ENCODE measurements at places on chromosomes 12 and 14.

- no peak for DNase-seq
Measured at GRCh38 chr12:53750812-53751335, 905 bp downstream of the CISTR start.

GRCh38 chr12:112111931-112112330, 3.3 kb upstream of the NAA25 start:
- DNase-seq = no peak

GRCh38 chr14:59585891-59586554, 9.4 kb upstream of the CCDC175 start:
- DNase-seq = no peak

GRCh38 chr14:55798406-55798805, 218.4 kb downstream of the KTN1 start:
- no peak for DNase-seq

- DNase-seq = no peak
Measured at GRCh38 chr14:96588410-96589257, 86.5 kb downstream of the PAPOLA start.

GRCh38 chr12:98533723-98534251, 18.4 kb downstream of the TMPO start:
- DNase-seq = no peak

DNA sequence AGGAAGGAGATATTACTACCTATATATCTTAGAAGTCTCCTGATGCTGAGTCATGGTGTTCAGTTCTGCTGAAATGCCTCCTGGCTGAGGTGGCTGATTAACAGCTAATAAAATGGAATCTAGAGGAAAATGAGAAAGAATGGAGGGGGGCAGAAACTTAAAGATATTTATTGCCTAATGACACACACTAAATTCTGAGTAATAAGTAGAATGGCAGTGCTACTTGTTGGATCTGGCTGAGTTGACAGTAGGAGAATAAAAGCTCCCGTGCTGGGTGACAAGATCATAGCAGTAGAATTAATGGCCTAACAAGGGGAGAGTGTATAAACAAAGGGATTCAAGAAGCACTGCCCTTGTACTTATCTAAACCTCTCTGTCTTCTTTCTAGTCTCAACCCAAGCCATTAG, 137.5 kb downstream of the CNTN1 start:
- DNase-seq = no peak

GRCh38 chr14:69316449-69317101, 56.6 kb downstream of the GALNT16 start:
- no peak for DNase-seq

DNA sequence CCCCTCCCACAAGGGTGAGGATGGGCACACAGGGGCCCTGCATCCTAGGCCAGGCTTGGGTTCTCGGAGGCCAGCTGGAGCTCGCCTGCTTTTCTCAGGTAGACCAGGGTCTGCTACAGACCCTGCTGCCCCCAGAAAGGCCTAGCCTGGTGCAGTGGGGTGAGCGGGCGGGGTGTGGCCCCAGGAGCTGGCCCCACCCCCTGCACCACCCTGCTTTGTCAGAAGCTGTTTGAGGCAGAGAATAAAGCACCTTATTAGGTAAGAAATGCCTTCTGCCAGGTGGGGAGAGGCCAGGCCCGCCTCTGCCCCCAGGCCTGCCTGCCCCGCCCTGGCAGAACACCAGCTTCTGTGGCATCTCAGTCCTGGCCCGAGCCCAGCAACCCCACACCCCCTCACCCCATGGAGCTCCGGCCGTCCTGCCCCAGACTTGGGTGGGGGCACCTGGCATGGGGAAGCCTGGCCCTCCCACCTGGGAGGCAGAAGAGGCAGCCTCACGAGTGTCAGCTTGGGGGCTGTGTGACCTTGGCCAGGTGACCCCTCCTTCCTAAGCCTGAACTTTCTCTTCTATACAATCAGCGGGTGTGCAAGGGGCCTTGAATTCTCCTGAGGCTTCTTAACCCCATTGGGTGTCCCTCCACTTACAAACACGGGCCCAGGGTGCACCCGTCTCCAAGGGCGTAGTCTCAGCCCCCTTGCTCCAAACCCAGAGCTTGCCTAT, 43.2 kb downstream of the KRT80 start:
- DNase-seq = no peak

DNA sequence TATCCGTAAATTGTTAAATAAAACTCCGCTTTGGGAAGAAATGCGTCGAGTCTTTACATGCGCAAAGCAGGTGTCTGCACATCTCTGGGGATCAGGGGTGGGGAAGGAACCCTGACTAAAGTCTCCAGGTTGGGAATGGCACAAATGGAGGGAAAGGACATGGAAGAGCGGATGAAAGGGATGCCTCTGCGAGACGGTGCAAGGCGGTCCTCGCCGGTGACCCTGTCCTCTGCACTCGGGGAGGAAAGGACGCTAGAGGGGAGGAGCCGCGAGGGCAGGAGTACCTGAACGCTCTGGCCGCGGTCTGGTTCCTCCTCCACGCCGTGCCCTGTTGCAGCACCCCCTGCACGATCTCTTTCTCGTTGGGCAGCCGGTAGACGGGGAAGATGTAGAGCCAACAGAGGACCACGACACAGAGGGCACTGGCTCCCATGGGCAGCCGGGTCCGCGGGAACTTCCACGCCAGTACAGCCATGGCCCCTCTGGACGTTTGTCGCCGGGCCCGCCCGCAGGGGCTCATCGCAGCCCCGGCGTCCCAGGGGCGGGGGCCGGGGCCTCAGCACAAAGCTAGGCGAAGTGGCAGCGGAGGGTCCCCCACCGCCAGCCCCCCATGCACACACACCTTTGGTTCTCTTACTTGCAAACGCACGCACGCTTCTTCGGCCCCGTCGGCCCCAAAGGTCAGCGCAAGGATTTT, 646 bp downstream of the ST8SIA1 start:
- no peak for DNase-seq

GRCh38 chr12:105077435-105077834, 6.8 kb downstream of the ALDH1L2 start:
- DNase-seq = no peak

Measured in NCI-H1048 (cell line).